NCI-H2029 (cell line): ENCODE measurements at places on chromosomes 3 and 15.

GRCh38 chr15:96330064-96330449, 443 bp upstream of the NR2F2 start:
- peak; percentile 57 for DNase-seq

GRCh38 chr3:47339951-47340350, 40.9 kb upstream of the PTPN23 start:
- no peak for DNase-seq

DNA sequence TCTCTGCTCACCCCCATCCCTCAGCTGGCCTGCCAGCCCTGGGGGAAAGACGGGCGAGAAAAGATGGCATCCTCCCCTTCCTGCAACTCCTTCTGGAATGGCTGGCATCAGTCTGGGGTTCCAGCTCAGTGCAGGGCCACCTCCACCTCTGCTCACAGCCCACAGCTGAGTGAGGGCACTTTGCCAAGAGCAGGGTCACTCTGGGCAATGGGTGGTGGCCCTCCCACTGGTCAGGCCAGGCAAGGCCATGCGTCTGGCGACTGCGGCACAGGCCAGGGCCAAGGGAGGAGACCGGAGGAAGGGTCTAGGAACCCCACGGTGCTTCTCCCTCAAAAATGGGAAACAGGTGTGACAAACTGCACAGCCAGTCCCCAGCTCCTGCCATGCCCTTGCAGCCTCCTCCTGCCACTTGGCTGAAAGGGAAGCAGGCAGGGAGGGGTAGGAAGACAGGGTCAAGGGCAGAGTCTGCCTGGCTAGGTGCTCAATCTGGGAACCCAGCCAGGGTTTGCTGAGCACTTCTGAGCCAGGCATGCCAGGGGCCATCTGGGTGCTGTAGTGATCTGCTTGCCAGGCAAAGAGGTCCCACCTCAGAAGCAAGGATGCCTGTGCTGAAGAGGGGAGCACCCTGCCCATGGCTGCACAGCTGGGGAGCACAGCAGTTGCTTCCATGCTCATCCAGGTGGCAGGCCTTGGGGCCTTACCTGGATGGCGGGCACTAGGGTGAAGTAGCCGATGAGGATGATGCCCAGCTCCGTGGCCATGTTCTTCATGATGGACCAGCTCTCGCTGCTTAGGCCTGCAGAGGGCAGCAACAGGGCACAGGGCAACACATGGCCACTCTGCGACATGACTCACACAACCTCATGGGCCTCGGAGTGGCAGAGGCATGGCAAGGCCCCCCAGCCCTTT, 41.2 kb downstream of the PTPN23 start:
- DNase-seq: peak; percentile 89

DNA sequence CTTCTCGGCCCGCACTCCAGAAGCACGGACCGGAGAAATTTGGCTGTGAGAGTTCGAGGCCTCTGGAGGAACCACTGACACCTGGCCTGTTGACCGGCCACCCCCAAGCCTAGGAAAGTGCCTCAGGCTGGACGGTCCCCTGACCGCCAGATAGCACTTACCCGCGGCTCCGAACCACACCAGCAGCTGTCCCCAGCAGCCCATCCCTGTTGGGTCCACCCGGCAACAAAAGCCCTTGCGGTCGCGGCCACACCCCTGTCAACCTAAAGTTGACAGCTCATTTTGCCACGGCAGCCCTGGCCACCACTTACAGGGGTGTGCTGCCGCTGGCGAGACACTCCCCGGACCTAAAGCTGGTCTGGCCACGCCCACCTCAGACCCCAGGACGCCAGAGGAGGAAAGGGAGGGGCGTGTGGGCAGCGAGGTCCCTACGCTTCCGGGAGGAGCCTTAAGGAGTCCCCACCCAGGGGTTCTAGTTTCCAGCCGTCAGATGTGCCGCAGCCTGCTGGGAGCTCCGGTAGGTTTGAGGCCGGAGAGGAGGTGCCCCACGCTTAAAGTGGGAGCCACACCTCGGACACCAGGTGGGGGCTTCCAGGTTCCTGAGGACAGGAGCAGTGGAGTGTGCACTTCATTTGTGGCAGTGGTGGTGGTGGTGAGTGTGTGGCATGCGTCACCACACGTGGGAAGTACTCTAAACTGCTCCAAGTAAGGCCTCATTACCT, at the start of gene LTK:
Gene LTK, minus strand, starts transcription at position 322 of the 722 bp plus-strand sequence. Its CDS starts 118 bp downstream, at position 204.
- no peak for DNase-seq

DNA sequence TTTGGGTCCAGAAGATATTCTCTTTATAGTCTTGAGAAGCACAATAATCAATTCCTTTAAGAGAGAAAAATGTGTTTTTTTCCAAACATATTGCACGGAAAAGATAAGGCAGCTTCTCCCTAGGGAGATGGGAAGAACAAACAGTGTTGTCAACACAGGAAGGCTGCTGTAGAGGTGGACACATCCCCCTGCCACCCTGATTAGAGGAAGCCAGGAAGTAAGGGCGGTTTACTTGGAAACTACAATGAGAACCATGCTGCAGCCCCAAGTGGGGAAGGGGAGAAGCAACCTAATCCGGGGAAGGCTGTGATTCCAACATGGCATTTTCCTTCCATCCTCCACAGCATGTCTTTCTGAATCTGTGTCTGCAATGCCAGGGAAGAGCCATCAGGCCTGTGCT, 256.9 kb upstream of the TGFBR2 start:
- DNase-seq: no peak

GRCh38 chr3:156150434-156151066, 30.2 kb downstream of the KCNAB1 start:
- DNase-seq: peak; percentile 39

- no peak for DNase-seq
Observed at GRCh38 chr15:54550954-54551353, 572.7 kb downstream of the UNC13C start.

GRCh38 chr15:69725957-69726356, 273.3 kb downstream of the RPLP1 start:
- DNase-seq: no peak

GRCh38 chr15:96515371-96515770, 184.9 kb downstream of the NR2F2 start:
- DNase-seq: no peak

- DNase-seq: no peak
Observed at GRCh38 chr15:73019154-73019553, 33.1 kb upstream of the NEO1 start.

DNA sequence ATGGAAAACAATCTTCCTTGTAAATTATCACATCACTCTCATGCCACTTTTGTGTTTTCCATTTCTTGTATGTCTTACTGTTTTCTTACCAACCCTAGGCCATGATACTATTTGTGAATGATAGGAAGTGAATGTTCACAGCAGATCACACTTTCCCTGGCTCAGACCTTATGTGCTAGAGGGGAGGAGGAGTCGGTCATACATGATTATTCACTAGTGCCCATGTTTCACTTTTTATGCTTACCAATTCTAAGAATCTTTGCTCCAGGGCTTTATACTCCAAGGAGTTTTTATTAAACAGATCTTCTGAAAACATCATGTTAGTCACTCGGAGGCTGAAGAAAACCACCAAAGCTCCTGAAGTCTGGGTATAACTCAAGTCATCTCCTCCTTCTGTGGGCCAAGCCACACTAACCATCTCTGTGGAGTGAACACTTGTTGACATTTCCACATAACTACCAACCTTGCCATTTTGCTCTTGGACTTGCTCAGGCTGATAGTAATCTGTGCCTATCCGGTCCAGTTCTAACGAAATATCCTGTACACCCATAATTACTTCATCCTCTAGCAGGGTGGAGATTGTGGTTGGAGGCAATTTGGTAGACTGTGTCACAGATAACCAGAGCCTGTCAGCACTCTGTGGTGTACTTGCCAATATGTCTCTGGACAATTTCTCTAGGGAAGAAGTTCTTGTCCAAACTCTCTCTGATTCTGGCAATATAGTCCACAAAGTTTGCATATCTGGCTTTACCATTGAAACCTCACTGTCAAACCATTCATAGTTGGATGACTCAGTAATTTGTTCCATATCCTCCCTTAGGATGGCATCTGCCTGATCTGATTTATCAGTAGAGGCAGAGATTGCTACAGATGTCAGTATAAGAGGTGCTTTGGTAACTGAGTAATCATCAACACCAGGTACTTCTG, 76.8 kb downstream of the IMPG2 start:
- no peak for DNase-seq

- no peak for DNase-seq
Observed at GRCh38 chr3:100972867-100973266, 20.4 kb downstream of the ABI3BP start.

GRCh38 chr15:40836020-40836419, 7.5 kb upstream of the PPP1R14D start:
- DNase-seq: no peak

- no peak for DNase-seq
Observed at GRCh38 chr3:162400697-162401096, 904.1 kb downstream of the OTOL1 start.

- DNase-seq: no peak
Observed at GRCh38 chr15:58086491-58086890, 21.0 kb upstream of the ALDH1A2 start.
